Cerebellar nuclear complex (tissue), 1 donor: ENCODE measurements at places on chromosomes 16 and 17.

- no peak for DNase-seq
These were observed 97.1 kb downstream of the PITPNC1 start for GRCh38 chr17:67474081-67474661.

- DNase-seq, result no peak
These were observed 93.8 kb downstream of the CDC27 start for GRCh38 chr17:47095268-47095667.

GRCh38 chr16:26129997-26130396 is 438.2 kb downstream of the HS3ST4 start:
- no peak for DNase-seq

DNA sequence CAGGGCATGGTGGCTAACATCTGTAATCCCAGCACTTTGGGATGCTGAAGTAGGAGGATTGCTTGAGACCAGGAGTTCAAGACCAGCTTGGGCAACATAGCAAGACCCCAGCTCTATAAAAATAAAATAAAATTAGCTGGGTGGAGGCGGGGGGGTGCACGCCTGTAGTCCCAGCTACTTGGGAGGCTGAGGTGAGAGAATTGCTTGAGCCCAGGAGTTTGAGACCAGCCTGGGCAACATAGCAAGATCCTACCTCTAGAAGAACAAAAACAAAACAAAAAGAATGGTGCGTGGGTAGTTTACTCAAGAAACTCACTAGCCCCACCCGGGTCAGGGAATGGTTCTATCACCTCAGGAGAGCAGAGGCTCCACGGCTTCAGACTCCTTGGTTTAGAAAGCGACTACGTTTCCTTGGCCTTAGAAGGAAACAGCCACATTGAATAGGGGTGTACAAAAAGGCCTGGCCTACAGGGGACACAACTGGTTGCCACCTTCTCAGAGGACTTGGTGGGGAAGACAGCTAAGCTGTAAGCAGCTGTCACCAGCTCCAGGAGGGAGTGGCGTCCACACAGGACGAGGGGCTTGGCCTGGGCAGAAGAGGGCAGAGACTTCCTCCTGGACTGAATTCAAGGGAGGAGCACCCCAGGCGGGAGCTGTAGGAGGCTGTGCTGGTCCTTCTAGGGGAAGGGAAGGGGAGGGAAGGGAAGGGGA is 716 bp downstream of the TK1 start:
- DNase-seq, result no peak

- DNase-seq, result no peak
These were observed at the start of gene SLC7A6 for GRCh38 chr16:68264128-68265077. TSS of gene SLC7A6 (plus strand) at chr16:68264526. CDS start at chr16:68274727, 10,201 bp downstream.
